ENCODE measurements at places on chromosomes 4 and X.

- no peak for DNase-seq
These were observed 1191.3 kb upstream of the IGFBP7 start for GRCh38 chr4:58301376-58301999.

DNA sequence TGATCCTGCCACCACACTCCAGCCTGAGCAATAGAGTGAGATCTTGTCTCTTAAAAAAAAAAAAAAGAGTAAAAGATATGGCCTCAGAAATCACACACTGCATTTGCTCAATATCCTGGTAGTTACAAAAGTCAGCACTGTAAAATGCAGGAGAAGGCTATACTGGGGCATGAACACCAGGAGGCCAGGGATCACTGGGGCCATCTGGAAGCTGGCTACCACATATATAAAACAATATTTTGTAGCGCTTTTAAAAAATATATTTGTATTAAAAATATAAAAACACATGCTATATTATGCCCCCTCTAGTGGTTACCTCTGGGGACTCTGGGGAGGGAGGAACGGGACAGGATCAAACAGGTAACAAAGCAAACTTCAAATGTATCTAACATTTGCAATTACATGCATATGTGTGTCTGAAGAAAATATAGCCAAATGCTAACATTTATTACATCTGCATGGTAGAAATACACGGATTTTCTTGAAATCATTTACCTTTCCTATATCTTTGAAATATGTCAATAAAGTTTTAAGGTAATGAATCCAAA is 4.0 kb downstream of the C4orf46 start:
- DNase-seq = peak; percentile 36

GRCh38 chrX:132216806-132217202 is 2.4 kb downstream of the RAP2C start:
- no peak for DNase-seq

- no peak for DNase-seq
These were observed 37.8 kb downstream of the ABCB7 start for GRCh38 chrX:75118296-75118695.

- no peak for DNase-seq
These were observed 207.3 kb upstream of the PABPC4L start for GRCh38 chr4:134408897-134409296.

GRCh38 chrX:94058728-94059382 is 384.8 kb downstream of the FAM133A start:
- peak; percentile 2 for DNase-seq

GRCh38 chr4:159016593-159017024 is 86.3 kb upstream of the RAPGEF2 start:
- DNase-seq = peak; percentile 57

DNA sequence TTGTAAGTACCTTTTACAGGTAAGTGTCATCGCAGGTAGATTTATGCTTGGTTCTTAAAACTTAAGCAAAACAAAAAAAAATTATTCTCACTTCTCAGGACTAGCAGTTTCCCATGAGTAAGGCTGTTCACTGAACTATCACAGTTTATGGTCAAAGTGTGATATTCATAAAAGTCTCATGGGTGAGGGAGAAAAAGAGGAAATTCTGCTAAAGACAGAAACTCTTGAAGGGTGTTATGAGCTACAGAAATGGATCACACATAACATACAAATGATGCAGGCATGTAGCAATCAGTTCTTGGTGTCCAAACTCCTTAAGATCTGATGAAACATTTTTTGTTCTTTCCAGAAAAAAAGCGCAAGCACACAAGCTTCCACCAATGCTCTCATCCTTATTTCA is 8.5 kb downstream of the RAB9A start:
- DNase-seq = peak; percentile 25

DNA sequence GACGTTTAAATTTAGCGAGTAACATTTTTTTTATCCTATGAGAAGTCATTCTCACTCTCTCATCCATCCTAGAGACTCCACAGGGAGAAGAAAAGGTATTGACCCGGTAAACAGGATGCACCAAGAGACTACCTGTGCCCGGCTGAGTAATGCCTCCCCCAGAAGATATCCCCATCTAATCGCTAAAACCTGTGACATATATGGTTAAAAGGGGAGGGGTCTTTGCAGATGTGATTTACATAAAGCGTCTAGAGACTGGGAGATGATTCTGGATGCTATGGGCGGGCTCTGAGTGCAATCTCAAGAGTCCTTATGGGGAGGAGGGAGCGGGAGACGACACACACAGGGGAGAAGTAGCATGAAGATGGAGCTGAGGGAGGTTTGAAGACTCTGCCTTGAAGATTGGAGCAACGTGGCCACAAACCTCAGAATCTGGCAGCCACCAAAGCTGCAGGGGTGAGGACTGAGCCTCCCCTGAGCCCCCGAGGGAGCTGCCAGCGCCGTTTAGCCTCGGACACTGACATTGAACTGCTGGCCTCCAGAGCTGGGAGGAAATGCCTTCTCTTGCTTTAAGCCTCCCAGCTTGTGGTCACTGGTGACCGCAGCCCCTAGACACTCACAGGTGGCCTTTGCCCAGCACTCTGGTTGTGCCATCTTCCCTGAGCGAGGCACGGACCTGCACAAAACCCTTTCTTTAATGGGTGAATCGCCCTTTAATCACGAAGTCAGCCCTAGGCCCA is 11.2 kb downstream of the ABLIM2 start:
- DNase-seq = no peak

- DNase-seq = no peak
These were observed 9.1 kb downstream of the ARHGAP36 start for GRCh38 chrX:131067216-131067615.

GRCh38 chrX:19827088-19827487 is 60.3 kb downstream of the SH3KBP1 start:
- DNase-seq = no peak
